ENCODE measurements at places on chromosomes 4 and X. TPM values are rescaled to one million over a fixed set of nuclear protein-coding genes. Genes with fewer than 3 reads are reported as not detected.

Gene MAP3K15
- total RNA-seq: 0.30 TPM

Gene LNX1
- total RNA-seq: not detected

Gene UGT2B15
- not detected for total RNA-seq

Gene KDM6A
- 31.3 TPM for total RNA-seq

Gene XK
- not detected for total RNA-seq

Gene ARR3
- not detected for total RNA-seq

Gene SPIN3
- 12.7 TPM for total RNA-seq

Gene CPXCR1
- not detected for total RNA-seq

Gene MSANTD1
- total RNA-seq: 1.4 TPM

Gene ADGRA3
- 1.3 TPM for total RNA-seq

Gene ODAPH
- not detected for total RNA-seq
